ENCODE measurements at places on chromosomes 2 and 18.

- no peak for DNase-seq
Observed at GRCh38 chr2:18645315-18645714, 55.9 kb upstream of the NT5C1B start.

GRCh38 chr2:36246320-36246990 is 109.1 kb upstream of the CRIM1 start:
- no peak for DNase-seq

DNA sequence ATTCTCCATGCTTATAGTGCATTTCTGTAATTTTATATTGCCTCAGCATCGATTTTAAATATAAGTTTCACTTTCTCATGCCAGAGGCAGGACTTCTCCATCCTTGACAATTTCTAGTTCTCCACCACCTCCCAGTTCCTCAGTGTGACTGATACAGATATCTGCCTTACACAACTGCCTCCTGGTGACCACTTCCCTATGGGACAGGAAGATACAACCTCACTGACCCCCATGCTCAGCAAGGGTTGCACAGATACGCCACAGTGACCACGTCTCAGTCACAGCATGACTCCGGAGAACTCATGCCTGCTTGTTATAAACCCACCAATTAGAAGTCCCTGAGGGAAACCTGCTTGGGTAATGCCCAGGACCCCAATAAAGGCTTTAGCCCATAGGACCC is 284.0 kb upstream of the MC4R start:
- no peak for DNase-seq

GRCh38 chr2:48755473-48755872 is at the start of gene LHCGR:
LHCGR (minus strand) TSS chr2:48755724; CDS start chr2:48755671, 53 bp downstream.
- DNase-seq: no peak

DNA sequence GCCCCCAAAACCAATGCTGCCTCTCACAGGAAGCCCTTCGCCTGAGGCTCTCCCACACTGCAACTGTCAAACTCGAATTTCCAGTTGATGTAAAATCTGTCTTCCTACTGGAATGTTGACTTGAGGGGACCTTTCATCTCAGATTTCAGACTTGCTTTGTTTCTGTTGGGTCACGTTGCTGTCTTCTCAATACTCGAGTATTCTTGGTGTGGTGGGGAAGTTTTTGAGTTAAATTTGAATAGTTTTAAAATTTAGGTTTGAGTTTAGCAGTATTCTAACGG is 50.8 kb downstream of the AGAP1 start:
- DNase-seq: no peak

- DNase-seq: no peak
Observed at GRCh38 chr2:62382757-62383156, 123.2 kb downstream of the TMEM17 start.

- DNase-seq: no peak
Observed at GRCh38 chr2:1835581-1836201, 91.4 kb upstream of the PXDN start.

GRCh38 chr18:3902676-3903075 is 452.7 kb downstream of the TGIF1 start:
- DNase-seq: no peak

DNA sequence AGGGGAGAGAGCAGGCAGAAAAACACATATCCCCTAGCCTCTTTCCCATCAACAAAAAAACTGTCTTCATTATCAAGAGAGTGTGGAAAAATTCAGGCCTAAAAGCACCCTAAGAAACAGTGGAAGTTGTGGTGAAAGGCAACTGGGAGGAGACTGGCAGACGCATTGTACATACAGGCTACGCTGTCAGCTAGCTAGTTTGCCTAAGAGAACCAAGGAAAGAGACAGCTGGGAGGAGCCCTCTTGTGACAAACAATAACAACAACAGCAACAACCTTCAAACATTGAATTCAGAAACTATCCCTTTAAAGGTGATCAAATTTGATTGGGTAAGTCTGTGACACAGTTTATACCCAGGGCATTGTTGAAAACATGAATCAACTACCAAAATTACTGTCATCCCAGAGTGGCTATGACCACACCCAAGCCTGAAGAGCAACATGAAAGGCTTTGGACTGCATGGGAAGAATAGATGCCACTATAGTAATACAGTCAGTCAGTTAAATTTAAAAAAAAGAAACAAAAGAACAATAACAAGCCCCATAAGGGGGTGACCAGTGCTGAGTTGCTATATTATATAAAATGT is 88.9 kb upstream of the CRIM1 start:
- no peak for DNase-seq

DNA sequence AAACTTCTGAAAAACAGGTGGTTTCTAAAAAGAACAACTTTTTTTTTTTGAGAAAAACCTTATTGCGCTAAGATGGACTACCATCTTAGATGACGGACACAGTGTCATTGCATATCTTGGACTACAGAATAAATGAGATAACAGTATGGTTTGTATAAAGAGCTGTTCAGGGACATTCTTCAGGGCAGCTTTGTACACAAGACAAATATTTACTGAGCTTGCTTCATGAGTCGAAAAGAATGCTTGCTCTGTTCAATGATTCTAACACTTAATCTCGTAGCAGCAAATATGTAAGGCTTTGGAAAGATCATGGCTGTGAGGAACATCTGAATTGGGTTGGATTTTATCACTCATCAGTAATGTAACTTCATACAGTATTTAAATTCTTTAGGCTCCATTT is 282.5 kb upstream of the CWC22 start:
- no peak for DNase-seq

GRCh38 chr18:60322591-60322990 is 50.0 kb downstream of the MC4R start:
- no peak for DNase-seq

DNA sequence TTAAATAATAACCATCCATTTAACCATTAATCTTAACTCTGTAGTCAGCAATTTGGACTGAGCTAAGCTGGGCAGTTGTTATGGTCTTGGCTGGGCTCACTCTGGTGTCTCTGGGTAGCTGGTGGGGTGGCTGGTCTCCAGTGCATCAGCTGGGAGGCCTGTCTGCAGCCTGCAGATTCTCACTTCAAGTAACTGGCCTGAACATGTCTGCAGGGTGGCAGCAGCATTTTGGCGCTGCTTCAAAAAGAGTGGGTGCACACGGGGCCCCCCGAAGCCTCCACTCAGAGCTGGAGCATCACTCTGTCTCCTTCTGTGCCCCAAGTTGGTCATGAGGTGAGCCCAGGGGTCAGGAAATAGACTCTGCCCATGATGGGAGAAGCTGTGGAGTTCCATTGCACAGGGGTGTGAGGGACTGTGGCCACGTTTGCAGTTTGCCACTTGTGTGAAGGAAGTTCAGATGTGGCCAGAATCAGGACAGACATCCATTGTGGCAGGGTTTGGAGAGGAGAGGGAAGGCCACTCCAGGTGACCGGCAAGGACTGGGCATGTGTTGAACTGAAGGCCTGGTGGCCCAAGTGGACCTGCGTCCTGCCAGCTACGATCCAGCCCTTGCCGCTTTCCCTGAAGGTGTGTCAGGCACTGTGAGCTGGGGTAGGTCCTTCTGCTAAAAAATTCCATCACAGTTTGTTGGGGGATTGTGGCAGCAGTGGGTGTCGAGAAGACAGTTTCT is 4.9 kb upstream of the ALLC start:
- no peak for DNase-seq

- DNase-seq: no peak
Observed at GRCh38 chr2:55862673-55863390, 60.8 kb downstream of the EFEMP1 start.

DNA sequence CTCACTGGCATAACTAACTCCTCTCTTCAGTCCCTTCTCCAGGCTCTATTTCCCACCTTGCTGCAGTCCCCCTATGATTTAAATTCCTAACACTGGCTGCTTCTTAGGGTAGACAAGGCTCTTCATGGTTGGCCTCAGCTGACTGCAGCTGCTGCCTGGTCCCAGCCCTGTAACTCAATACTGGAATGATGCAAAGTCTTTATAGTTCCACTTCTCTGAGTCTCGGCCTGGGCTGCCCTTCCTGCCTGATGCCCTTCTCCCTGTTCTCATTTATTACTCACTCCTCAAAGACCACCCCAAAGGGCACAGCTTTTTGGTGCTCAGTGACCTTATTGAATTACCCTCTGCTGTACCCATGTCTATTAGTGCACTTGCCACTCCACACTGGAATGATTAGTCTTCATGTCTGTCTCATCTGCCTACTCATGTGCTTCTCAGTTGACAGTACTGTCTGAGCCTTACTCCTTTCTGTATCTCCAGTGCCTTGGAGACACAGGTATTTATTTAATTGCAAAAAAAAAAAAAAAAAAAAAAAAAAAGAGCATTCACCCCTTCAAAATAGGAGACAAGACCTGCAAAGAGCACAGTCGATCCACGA is 199.4 kb upstream of the REV1 start:
- DNase-seq: no peak

DNA sequence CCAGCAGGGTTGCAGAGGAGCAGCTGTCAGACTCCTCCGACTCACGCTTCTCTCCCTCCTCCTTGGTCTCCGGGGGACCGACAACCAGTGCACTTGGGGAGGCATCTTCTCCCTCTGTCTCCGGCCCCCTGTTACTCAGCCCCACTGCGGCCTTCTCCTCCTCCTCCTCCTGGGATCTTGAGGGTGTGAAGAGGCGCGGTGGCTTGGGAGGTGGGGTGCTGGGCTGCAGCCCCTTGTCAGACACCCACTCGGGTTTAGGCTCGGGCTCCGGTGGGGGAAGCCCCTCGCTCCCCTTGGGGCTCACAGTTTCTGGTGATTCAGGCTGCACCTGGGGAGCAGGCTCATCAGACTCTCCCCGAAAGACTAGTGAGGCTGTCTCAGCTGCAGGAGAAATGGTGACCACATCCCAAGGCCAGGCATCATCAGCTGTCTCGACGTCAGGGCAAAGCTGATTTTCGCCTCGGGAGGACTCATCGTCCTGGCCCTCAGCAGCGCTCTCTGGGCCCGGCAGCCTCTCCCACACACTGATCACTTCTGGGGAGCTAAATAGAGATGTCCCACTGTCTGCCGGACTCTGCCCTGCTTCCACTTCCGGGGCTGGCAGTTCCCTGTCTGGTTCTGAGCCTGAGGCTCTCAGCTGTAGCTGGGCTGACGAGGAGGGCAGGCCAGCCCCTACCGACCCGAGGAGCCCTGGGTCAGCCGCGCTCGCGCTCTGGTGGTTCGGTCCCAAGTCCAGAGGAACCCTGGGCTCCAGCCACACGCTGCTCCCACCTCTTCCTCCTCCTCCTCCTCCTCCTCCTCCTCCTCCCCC is 9.0 kb upstream of the SFXN5 start:
- no peak for DNase-seq

DNA sequence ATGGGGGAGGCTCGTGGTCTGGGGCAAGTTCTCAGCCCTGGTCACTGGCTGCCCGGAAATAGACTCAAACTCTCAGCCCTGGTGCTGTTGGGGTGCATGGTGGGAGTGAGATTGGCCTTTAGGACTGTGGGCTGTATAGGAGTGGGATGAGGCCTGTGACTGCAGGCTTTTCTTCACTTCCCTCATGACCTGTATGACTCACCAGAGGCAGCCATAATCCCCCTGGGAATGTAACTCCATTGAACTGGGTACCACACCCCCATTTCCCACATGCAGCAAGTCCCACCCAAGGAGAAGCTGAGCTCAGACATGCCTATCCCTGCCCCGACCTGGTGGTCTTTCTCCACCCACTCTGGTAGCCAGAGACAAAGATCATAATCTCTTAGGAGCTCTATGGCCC is 177.7 kb upstream of the OSR1 start:
- no peak for DNase-seq

DNA sequence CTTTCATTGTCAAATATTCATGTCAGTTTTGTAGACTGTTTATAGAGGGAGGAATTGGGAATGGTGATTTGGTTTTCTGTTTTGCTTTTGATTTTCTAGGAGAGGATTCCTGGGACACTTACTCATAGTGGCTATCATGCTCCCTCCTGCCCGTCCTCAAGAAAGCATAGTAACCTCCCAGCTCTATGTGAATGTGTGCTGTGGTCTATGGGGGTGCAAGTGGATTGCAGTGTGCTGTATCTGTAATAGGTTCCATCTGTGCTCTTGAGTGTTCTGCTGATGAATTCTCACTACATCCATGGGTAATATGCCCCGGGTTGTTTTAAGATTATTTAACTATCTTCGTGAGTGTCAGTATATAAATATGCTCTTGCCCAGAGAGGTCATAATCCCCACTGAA is 811.3 kb downstream of the CNTNAP5 start:
- no peak for DNase-seq

GRCh38 chr2:36859366-36859792 is 107.0 kb downstream of the STRN start:
- DNase-seq: no peak

- DNase-seq: no peak
Observed at GRCh38 chr2:63000801-63001200, 49.8 kb upstream of the OTX1 start.

GRCh38 chr18:35415511-35416073 is 38.5 kb upstream of the ZNF396 start:
- no peak for DNase-seq

DNA sequence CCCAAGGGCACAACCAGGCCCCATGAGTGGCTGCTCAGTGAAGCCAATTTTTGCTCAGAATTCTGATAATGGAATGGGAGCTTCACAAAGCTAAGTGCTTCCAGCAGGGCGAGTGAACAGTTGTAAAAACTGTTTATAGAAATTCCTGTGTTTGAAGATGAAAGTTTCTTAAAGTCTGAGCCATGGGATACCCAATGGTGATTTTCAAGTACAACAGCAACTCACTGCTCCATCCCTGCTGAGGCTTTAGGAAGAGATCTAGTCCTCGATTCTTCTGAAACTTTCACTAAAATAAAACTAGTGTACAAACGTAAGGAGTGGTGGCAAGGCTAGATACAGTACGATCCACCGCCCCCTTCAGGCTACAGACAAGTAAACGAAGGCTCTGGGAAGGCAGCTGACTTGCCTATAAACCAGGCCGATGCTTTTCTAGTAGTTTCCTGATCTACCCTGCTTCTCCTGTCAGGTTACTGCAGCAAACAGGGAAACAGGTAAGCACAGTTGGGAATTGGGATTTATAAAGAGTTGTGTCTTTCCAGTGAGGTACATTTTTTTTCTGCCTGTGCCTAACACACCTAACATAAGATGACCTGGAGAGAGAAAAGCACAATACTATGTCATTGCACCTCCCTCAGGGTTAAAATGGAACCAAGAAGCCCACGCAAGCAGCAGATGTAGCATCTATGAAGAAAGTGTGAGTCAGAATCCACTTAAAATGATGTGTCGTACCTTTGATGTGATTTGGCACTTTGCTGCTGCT is 108.7 kb downstream of the UXS1 start:
- DNase-seq: no peak

DNA sequence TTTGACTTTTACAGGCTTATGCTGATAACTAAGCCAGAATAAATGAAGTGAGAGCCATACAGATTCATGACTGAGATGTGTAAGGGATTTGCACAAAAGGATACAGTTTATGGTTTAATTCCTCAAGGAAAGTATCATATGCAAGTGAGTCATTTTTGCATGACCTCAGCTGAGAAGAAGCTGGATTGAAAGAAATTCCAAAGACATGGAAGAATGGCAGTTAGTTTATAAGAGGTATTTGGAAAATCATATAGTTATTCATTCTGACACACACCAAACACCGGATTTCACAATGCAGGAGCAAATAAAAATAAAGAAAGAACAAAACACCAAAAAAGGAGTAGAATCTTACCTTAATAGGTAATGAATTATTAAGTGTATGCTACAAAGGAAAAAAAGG is 83.2 kb upstream of the RND3 start:
- no peak for DNase-seq

GRCh38 chr2:142933916-142934315 is 56.5 kb downstream of the KYNU start:
- no peak for DNase-seq

- DNase-seq: no peak
Observed at GRCh38 chr2:118747066-118747465, 100.4 kb downstream of the EN1 start.

- no peak for DNase-seq
Observed at GRCh38 chr18:36199691-36200295, 12.5 kb downstream of the MOCOS start.
